NCI-H1930 (cell line): ENCODE measurements at places on chromosomes 5 and 9.

- no peak for DNase-seq
Measured at GRCh38 chr5:149585910-149586309, 4.6 kb downstream of the ARHGEF37 start.

DNA sequence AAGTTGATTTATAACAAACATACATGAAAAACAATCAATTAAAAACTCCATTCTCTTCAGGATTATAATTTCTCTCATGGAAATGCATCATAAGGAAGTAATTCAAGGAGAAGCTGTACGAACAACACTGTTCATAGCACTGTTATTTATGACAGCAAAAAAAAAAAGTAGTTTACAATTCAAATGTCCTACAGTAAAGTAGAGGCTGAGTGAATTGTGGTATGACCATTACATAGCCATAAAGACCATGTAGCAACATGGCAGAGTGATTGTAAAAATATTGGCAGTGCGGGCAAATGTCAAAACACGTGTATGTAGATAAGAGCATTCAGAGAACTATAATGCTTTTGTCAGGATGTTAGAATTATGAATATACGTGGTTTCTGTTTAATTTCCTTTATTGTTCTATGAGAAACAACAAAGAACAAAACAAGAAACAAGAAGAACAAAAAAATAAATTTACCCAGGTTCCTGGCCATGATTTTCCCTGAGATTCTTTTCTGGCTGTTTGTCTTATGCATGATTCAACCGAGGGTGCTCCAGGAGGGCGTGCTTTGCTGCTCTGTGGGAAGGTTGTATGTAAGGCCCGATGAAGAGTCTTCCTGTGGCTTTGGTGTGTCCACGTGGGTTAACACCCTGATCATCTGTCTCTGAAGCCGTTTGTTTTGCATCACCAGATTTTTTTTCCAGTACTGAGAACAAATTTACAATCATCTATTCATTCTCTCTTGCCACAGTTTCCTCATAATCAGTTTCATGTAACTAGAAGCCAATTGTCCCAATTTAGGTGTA is 28.8 kb downstream of the GCNT4 start:
- DNase-seq, result no peak

GRCh38 chr5:149363358-149363757 is 5.5 kb downstream of the PCYOX1L start:
- DNase-seq, result no peak

DNA sequence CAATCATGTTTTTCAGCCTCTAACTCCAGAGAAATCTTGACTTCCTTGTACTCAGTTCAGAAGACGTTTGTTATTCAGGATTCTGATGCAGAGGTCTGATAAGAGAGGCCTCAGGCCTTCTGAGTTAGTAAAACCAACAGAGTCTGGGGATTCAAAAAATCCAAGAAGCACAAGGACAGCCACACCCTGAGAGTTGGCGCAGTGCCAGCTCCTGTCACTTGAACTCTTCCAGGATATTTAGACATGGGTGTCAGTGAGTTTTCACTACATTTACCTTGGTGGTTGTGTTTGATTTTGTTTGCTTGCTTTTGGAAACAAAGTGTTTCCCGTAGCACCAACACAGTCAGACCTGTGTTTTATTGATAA is 41.6 kb upstream of the PDE8B start:
- DNase-seq, result no peak

- no peak for DNase-seq
Measured at GRCh38 chr5:87836696-87837095, 424.0 kb upstream of the CCNH start.

DNA sequence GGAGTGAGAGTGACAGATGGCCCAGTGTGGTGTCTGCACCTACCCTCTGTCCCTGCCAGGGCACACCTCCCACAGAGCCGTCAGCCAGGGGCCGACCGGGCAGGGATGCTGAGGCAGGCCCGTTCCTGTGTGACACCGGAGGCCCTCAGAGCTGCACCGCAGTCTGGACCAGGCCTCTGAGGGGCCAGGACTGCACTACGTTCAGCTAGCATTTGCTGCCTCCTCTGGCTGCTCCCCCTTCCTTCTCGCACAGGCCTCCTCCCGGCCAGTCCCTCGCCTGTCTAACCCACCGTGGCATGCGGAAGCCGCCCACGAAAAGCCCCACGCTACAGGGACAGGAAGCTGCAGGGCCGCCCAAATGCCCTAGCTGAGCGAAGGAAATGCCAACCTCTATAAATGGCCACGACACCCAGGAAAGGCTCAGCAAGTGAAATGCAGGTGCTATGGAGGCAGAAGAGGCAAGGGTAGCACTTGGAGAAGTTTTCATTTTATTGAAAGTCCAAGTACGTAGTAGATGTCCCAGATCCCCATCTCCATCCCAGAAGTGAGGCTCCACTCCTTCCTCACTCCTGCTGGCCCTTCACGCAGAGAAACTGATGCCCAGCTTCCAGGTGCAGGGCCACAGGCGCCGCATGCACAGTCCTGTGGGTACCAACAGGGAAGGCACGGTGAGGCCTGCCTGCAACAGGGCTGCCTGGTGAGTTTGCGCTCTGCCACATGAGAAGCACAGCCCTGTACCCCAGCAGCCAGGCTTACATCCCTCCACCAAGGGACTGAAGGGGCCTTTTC is 38.7 kb downstream of the MAPK9 start:
- no peak for DNase-seq

DNA sequence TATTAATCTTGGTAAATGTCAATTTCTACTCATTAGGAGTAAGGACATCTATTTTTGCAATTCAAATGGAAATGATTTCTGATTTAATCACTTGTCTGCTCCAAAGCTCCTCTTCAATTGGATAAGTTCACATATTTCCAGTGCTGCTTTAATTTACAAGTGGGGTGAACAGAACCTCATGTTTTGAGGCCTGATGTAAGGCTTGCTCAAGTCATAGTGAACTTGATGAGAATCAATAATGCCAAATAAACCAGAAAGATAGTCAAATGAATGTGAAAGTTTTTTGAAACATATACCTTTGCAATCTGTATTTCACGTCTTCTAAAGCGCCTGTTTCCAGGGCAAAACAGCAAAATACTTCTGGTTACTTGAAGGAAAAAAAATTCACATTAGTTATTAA is 15.4 kb upstream of the ACOT12 start:
- DNase-seq, result no peak

DNA sequence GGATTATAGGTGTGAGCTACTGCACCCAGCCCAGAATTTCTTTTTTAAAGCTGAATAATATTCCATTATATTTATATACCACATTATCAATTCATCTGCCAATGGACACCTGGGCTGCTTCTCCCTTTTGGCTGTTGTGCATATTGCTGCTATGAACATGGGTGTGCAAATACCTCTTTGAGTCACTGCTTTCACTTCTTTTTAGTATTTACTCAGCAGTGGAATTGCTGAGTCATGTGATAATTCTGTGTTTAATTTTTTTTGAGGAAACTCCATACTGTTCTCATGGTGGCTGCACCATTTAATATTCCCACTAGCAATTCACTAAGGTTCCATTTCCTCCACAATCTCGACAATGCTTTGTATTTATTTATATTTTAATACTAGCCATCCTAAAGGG is 36.1 kb upstream of the KIF4B start:
- DNase-seq, result no peak

DNA sequence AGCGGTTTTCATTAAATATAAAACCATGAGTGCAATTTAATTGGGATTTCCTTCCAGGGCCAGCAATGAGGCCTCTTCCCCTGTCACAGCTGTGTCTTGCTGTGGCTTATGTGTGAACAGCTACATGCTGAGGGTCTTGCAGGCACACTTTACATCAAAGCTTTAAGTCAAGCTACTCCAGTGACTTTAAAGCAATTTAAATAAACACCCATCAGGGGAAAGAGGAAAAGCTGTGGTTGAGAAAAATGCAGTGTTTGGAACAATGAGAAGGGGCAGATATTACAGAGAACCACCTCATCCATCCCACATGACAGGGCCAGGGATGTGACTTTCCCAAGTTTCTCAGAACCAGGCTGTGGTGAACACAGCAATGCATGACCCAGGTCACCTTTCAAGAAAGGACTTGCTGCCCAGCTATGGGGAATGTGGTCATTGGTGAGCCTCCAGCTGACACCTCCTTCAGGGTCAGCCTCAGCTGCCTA is 115.9 kb upstream of the LPAR1 start:
- DNase-seq, result no peak
